ENCODE measurements at places on chromosomes 1 and 21. TPM values are rescaled to one million over a fixed set of nuclear protein-coding genes. Genes with fewer than 3 reads are reported as not detected.

The HMGCS2 gene
- 0.33 TPM for total RNA-seq

The ANKRD65 gene
- total RNA-seq = 1.9 TPM

DNA sequence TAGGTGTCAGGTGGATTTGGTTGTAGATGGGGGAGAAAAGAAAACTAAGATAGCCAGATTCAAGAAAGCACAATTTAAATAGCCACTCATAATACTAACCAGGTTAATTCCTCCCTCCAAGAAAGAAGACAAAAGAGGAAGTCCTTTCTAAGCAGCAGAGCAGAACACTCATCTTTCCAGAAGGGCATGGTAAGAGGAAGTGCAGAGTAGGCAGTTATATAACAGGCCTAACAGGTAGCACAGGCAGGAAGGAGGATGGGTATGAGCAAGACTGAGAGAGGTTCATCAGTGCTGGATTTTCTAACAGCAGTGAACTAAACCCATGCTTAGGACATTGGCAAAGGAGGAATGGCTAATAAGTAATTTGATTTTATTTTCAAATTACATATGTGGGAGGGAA lies 517.5 kb downstream of the PLPP3 start:
- no peak for DNase-seq

DNA sequence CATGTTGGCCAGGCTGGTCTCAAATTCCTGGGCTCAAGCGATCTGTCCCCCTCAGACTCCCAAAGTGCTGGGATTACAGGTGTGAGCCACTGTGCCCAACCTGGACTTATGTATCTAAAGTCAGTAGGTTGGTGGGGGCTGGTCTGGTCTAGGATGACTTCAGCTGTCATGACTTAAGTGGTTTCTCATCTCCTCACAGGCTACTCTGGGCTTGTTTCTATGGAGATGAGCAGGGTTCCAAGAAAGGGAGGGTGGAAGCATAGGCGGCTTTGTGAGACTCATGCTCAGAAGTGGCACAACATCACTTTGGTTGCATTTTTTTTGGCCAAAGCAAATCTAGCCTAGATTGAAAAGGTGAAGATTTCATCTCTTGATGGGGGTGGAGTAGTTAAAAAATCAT lies 115.9 kb upstream of the IVNS1ABP start:
- no peak for DNase-seq

- no peak for DNase-seq
Observed at GRCh38 chr21:46051379-46051770, 46.5 kb upstream of the COL6A2 start.

Data from Panc1 (cell line).